ENCODE measurements at places on chromosomes 7 and 10.

DNA sequence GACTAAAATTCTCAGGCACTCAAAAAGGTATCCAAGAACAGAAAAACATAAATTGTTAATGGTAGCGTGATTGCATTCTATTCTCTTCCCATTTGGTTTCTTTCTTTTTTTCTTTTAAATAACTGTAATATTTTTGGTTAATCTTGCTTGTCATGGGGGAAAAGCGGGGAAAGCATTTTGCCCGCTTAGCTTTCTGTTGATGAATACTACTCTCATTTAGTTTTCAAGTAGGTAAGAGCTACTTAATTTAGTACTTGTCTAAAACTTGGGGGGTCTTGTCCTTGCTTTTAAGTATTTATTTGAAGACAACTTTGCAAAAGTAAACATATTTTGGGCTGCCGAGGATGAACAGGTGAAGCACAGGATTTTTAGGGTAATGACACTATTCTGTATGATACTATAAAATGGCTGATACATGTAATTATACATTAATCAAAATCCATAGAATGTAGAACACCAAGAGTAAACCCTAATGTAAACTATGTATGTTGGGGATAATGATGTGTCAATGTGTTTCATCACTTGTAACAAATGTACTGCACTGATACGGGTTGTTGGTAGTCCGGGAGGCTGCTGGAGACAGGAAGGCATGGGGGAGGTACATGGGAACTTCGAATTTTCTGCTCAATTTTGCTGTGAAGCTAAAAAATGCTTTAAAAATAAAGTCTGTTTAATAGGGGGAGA lies 1.7 kb downstream of the TES start:
- no peak for DNase-seq

- DNase-seq: no peak
Observed at GRCh38 chr7:44291733-44292419, 33.5 kb downstream of the CAMK2B start.

- DNase-seq: no peak
Observed at GRCh38 chr7:128734890-128735289, 4.3 kb upstream of the CALU start.

DNA sequence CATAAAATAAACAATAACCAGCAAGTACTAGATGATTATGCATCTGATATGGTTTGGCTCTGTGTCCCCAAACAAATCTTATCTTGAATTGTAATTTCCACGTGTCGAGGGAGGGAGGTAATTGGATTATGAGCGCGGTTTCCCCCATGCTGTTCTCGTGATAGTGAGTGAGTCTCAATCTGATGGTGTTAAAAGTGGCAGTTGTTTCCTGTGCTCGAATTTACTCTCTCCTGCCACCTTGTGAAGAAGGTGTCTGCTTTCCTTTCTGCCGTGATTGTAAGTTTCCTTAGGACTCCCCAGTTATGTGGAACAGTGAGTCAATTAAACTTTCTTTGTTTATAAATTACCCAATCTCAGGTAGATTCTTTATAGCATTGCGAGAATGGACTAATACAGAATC lies 15.1 kb downstream of the CNTNAP2 start:
- no peak for DNase-seq

- peak; percentile 31 for DNase-seq
Observed at GRCh38 chr7:135620980-135621850, 41.1 kb upstream of the STMP1 start.

GRCh38 chr7:114426824-114427223 lies 12.2 kb downstream of the FOXP2 start:
- no peak for DNase-seq

DNA sequence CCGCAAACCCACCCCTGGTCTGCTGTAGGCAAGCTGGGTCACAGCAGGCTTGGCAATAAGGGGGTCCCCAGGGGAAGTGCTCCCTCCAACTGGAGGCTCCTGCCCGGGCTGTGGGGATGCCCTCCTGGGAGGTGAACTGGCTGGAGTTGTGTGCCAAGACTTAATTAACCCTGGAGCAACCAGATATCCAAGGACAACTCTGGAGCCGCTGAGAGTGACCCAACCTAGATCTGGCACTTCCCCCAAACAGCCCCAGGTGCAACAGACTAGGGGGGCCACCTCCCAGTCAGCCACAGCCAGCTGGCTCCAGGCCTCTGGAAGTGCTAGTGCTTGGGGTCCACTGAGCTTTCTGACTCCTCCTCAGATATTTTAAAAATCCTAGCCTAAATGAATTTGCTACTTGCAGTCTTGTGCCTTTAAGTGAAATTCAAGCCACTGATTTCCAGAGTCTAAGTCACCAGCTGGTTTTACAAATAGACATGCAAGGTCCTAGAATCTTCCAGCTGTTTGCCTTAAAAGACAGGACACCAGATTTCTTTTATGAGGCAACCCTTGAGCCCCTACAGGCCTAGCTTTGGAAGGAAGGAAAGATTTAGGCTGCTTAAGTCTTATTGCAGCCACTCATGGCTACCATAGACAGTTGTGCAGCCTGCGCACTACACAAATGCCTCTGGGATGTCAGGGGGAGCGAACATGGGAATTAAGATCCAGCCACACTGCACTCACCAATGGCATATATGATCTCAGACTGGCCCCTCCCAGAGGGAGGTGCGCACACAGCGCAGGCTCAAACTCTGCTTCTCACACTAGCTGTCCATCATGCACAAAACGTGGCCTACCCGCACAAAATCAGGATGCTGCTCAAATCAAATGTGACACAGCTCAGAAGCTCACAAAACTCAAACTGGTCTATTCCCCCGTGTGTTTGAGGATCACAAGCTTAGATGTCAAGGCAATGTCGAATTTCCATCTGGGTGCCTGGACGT lies 42.6 kb upstream of the MYL10 start:
- DNase-seq: no peak

GRCh38 chr7:157964521-157964920 lies 623.1 kb downstream of the PTPRN2 start:
- no peak for DNase-seq

GRCh38 chr10:45466784-45467183 lies 92.8 kb downstream of the ALOX5 start:
- DNase-seq: no peak

GRCh38 chr10:63825766-63826165 lies 304.6 kb downstream of the REEP3 start:
- no peak for DNase-seq

All from CD4-positive, alpha-beta memory T cell (primary cell).